ENCODE measurements at places on chromosomes 4 and X.

- DNase-seq, result no peak
Observed at GRCh38 chrX:141214196-141214595, 28.1 kb downstream of the SPANXC start.

DNA sequence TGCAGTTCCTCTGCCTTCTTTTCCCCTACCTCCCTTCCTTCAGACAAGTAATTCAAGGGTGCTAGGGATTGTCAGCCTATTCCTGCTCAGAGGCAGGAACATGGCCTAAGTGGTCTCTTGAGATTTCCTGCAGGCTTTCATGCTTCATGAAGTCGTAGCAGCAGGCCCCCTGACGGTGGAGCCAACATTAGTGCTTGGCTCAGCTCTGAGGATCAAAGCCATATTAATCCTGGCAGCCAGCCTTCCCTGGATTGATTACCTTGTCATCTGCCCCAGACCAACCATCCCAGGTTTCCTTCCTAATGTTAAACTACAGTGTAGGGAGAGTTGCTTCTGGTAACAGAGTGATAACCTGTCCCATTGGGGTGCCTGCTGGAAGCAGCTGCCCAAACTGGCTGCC, 84.1 kb downstream of the SLC16A2 start:
- no peak for DNase-seq

DNA sequence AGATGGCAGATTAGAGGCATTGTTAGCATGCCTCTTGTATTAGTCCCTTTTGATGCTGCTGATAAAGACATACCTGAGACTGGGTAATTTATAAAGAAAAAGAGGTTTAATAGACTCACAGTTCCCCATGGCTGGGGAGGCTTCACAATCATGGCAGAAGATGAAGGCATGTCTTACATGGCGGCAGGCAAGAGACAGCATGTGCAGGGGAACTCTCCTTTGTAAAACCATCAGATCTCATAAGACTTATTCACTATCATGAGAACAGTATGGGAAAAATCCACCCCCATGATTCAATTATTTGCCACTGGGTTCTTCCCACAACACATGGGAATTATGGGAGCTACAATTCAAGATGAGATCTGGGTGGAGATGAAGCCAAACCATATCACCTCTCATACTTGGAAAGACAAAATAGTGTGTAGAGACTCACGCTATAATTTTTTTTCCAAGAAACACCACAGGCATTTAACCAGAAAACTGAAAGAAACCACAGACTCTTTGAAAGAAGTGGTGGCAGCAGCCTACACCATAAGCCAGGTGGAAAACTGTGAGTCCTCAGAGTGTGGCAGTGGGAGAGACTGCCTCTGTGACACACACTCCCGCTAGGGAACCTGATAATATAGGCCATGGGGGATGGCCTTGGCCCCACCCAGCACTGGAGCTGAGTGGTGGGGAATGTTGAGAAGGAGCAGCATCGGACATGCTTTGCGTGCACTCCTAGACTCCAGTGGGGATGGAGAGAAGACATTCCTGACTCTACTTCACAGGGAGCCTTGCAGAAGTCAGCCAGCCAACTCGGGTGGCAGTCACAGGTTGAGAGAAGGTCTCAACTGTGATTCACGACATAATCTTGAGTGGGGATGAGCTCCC, 51.5 kb downstream of the SLC2A9 start:
- DNase-seq, result no peak

- DNase-seq, result no peak
Observed at GRCh38 chrX:48785540-48786214, 713 bp upstream of the GATA1 start.

DNA sequence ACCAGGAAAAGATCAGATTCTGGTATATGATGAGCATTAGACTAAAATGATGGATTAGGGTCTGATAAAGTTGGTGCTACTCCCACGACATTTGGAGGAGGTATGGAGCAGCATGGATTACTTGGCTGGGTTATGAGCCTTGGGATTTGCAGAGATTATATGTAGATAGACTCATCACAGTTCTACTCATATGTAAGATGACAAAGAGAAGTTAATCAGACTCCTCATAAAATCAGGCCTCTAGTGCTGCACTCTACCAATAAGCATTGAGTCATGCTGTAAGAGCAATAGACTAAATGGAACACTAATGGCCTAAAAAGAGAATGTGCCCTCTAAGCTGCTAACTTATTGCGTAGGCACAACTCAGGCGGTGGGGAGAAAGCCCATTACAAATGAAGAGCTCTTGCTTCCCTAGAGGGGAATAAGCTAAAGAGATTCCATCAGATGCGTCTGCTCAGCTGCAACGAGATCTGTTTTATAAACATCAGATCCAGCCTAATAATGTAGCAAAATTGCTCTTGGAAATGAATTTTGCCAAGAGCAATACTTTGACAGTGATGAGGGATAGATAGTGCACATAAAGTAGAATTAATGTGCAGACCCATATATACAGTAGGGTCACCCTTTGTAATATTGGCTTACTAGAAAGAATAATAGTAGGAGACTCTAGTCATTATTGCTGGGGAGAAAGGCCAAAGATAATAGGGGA, 17.5 kb downstream of the LIAS start:
- no peak for DNase-seq

DNA sequence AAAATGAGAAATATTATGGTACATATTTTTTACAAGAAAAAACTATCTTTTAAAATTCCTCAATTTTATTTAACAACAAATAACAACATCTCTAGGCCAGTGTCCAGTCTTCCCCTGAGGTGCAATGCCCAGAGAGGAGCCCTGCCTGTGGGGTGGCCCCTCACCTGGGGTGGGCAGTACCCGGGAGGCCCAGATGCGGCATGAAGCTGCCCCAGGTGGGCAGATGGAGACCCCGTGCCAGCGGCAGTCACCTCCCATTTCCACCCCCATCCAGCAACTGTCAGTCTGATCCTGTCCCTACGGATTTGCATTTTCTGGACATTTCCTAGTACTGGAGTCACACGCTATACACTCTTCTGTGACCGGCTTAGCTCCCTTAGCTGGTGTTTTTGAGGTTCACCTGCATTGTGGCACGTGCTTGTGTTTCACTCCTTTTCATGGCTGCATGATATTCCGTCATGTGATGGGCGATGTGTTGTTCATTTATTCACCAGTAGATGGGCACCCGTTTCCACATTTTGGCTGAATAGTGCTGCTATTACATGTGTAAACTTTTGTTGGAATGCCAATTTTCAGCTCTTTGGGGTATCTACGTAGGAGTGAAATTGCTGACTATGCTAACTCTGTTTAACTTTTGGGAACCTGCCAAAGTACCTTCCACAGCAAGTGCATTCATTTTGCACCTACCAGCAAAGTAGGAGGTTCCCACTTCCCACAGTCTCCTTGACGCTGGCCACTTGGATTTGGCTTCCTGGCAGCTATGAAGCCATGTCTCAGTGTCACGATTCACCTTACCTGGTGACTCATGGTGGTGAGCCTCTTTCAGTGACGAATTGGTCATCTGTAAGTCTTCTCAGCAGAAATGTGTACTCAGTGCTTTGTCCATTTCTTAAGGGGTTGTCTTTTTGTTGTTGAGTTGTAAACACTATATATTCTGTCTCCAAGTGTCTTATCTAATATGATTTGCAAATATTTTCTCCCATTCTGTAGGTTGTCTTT, 11.7 kb upstream of the MAEA start:
- no peak for DNase-seq

GRCh38 chr4:82983444-82983843, 27.2 kb downstream of the LIN54 start:
- DNase-seq, result no peak

GRCh38 chrX:110421500-110422455, 63.1 kb downstream of the RTL9 start:
- peak; percentile 91 for DNase-seq

DNA sequence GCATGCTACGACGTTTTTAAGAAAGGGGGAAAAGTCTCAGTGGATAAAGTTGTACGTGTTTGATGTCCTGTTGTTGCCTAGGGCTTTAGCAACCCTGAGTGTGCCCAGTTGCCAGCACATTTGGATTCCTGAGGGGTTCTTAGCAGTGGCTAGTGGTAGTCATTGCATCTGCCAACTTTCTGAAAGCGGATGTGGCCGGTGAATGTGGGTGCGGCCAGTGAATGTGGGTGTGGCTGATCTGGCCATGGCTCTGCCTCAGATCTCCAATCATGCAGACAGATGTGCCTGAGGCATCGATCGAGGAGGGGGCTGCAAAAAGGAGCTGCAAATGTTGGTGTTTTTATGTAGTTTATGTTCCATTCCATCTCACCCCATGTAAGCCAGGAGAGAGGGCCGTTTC, 41.5 kb upstream of the FAT1 start:
- DNase-seq, result no peak

GRCh38 chrX:149469406-149469805, 35.7 kb downstream of the IDS start:
- DNase-seq, result no peak

DNA sequence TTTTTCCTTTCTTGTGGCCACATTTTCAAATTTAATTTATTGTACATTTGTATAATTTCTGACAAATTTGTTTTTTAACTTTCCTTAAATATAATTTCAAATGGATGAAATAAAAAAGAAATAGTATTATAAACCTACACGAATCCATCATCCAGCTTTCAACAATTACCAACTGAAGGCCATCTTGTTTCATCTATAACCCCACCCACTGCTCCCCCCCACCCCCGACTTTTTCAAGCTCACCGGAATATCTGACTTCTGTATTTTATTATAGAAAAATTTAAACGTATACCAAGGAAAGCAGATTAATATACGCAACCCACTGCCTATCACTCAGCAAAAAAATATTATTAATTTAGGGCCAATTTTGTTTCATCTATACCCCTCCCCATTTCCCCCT, 1.1 kb downstream of the MORF4L2 start:
- DNase-seq, result no peak
